ENCODE measurements at places on chromosomes 5 and 9.
A peak's percentile ranks its signal among the peaks of the same experiment; 100 is the strongest.

- DNase-seq = no peak
These were observed 201.2 kb downstream of the GAPVD1 start for GRCh38 chr9:125462861-125463291.

- no peak for DNase-seq
These were observed 225.0 kb downstream of the FANCC start for GRCh38 chr9:95092262-95093072.

- DNase-seq = no peak
These were observed 141.5 kb upstream of the MTAP start for GRCh38 chr9:21660976-21661375.

DNA sequence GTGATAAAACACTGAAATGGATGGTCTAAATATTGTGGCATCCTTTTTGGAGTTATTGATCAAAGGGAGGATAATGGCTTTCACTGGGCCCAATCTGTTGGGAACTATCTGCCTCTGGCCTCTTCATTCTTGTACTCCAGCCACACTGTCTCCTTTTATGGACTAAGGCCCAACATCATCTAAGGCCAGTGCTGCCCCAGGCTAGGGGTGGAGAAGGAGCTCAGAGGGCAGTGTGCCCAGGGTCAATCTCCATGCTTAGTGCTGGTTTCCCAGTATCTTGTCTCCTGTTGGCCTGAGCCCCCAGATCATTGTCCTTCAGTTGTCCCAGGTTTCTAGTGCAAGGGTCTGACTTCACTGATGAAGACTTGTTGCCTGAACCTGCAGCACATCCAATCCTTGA lies 26.4 kb upstream of the JMY start:
- DNase-seq = no peak

DNA sequence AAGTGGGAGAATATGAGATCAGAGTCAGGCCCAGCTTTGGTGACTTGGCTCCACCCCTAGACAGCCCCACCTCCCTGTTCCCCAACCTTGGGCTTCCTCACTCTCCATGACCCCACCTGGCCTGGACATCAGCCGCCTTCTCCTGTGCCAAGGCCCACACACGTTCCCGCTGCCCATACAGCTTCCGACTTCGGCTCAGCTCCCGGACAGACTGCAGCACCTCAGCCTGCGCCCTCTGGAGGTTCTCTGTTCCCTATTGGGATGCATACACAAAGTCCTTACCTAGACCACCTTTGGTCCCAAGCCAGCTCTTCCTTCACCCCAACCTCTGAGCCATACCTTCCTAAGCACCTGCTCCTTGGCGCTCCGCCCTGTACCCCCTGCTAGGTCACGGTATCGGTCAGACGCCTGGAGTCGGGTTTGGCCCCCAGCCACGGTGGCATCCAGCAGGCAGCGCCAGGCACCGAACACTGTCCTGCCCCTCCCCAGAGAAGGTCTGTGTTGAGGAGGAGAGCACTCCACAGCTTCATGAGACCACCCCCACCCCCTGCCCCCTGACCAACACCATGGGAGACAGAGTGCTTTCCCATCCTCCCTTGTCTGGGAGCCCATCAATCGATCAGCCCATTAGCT lies 2.0 kb downstream of the FCHSD1 start:
- no peak for DNase-seq

DNA sequence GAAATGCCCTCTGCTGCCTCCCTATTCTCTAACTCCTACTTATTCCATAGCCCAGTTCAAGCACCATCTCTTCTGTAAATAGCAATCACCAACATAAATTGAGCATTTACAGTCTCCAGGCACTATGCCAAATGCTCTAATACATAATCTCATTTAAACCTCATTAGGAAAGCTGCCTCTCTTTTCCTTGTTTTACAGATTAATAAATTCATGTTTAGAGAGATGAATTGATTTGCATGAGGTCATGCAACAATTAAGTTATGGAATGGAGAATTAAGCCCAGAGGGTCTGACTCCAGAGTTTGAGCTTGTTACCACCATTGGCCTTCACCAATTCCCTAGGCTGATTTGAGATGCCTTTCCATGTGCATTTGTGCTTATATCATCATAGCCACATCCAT lies 23.4 kb upstream of the RFX3 start:
- DNase-seq = no peak

- DNase-seq = no peak
These were observed at the start of gene KLHL3 for GRCh38 chr5:137735555-137736284. Gene KLHL3, minus strand, starts transcription at chr5:137736089. Its CDS starts 443 bp downstream, at chr5:137735646.

DNA sequence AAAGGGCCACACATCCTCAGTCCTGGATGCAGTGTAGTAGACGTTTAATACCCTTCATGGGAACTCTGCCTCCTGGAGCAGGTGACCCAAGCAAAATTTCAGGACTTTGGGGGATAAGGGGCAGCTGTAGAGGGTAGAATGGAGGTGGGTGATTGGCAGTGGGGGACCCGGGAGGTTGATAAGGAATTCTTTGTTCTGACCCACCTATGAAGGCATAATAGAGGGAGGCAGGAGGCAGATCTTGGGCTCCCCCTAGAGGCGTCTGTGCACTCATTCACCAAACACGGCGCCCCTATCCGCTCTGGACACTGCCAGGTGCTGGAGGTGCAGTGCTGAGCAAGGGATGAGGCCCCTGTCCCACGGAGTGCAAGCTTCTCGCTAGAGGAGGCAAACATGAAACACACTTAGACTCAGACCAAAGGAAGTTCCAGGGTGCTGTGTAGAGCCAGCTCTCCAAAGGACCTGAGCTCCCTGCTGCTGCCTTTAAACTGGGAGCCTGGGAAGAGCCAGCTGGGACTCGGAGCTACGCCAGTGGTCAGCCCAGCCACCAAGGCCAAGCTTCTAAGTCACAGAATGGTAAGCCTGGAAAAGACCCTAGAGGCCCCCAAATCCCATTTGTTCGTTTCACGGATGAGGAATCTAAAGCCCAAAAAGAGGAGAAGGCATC lies 7.7 kb downstream of the IL17B start:
- DNase-seq = peak; percentile 69

GRCh38 chr9:35603506-35603985 lies 1.5 kb upstream of the TESK1 start:
- DNase-seq = peak; percentile 34

DNA sequence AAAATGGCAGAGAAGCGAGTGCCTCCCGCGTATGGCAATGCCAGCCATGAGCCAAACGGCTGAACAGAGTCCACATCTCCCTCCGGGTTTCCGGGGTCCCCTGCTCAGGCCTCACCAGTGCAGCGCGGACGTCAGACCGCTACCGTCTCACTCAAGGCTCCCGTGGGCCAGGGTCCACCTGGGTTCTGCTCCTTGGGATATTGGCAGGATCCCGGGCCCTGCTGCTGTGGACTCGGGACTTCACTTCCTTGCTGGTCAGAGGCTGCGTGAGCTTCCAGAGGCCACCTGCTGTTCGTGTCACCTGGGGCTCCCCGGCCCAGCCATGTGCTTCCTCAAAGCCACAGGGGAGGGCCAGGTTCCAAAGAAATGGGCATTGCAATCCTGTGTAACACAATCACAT lies 38.4 kb upstream of the CLPTM1L start:
- no peak for DNase-seq

- no peak for DNase-seq
These were observed 37.8 kb upstream of the ADRB2 start for GRCh38 chr5:148788636-148789035.

GRCh38 chr9:37596504-37596903 lies 4.1 kb upstream of the TOMM5 start:
- no peak for DNase-seq

GRCh38 chr9:37377688-37378612 lies 44.5 kb upstream of the GRHPR start:
- no peak for DNase-seq

DNA sequence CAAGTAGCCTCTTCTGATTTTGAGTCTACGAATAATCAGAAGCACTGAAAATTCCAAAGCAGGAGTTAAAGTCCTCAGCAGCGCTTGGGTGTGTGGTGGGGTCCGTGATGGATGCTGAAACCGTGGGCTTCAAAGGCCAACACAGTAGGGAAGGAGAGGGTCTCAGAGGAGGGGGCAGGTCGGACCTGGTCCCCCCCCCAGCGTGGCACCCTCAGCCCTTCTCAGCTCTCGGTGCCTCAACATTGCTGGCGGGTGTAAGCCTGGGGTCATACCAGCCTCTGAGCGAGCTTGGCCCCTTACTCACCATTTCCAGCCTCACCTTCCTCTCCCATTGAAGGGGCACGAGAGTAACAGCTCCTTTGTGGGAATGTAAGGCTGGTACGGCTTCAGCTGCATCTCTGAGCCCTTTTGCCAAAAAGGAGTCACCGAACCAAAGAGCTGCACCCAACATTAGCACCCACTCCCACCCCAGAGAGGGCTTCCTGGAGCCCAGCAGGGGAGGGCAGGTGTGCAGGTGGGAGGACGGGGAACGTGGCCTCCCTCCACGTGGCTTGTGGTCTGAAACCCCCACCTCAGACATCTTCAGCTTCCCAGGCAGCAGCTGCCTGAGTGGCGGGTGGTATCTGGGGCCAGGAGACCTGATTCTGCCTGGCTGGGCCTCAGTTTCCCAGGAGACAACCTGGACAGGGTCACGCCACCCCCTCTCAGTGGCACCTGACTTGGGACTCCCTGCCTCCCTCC lies 6.7 kb upstream of the LCN1 start:
- DNase-seq = no peak

GRCh38 chr9:129640871-129641749 lies 841 bp downstream of the ASB6 start:
- no peak for DNase-seq

Measured in frontal cortex (tissue), 4 donors.